ENCODE measurements at places on chromosomes 11 and 22.

DNA sequence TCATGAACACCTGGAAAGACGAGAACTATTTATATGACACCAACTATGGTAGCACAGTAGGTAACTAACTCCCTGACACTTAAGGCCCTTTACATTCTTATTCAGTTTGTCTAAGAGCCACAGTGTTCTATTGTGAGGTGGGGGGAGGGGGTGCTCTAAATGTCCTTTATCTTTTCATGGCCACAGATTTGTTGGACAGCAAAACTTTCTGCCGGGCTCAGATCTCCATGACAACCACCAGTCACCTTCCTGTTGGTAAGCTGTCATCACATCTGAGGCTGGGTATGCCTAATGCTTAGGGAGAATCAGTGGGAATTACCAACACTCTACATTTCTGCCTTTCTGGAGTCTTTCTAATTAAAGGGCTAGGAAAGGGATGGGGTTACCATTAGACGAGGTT is 30.7 kb downstream of the EHF start:
- DNase-seq = no peak

DNA sequence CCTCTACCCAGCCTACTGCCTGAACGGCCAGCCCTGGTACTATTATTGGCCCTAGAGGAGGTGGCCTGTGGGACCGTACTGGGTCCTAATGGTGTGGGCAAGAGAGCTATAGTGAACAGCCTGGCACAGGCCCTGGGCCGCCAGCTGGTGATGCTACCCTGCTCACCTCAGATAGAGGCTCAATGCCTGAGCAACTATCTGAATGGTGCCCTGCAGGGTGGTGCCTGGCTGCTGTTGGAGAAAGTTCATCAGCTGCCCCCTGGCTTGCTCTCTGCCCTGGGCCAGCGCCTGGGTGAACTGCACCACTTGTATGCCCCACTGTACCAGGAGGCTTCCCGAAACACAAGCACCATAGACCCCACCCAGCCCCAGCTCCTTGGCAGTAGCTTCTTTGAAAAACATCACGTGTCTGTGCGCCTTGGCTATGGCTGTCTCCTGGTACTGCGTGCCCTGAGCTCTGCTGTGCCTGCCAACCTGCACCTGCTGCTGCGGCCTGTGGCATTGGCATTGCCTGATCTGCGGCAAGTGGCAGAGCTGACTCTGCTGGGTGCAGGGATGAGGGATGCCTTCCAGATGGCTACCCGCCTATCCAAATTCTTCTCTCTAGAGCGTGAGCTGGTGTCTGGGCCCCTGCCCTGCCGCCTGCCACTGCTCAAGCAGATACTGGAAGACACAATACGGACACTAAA is 49.0 kb downstream of the DNHD1 start:
- DNase-seq = no peak

- DNase-seq = no peak
Measured at GRCh38 chr11:20087118-20087521, 73.2 kb downstream of the DBX1 start.

GRCh38 chr11:13841393-13841792 is 121.1 kb upstream of the SPON1 start:
- DNase-seq = no peak

DNA sequence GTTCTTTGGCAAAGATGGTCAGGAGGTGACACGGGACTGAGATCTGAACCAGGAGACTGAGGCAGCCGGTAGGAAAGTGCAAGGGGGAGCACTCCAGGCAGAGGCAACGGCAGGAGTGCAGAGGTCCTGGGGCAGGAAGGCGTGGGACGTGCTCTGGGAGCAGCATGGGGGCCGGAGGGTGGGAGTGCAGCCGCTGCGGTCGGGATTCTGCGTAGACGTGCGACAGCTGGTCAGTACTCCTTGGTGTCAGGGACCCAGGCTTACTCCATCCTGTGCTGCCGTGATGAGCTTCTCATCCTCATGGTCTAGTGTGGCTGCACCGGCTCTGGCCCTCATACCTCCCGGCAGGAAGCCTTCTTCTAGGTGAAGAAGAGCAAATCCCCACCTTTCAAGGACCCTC is 16.9 kb upstream of the TRMU start:
- no peak for DNase-seq

DNA sequence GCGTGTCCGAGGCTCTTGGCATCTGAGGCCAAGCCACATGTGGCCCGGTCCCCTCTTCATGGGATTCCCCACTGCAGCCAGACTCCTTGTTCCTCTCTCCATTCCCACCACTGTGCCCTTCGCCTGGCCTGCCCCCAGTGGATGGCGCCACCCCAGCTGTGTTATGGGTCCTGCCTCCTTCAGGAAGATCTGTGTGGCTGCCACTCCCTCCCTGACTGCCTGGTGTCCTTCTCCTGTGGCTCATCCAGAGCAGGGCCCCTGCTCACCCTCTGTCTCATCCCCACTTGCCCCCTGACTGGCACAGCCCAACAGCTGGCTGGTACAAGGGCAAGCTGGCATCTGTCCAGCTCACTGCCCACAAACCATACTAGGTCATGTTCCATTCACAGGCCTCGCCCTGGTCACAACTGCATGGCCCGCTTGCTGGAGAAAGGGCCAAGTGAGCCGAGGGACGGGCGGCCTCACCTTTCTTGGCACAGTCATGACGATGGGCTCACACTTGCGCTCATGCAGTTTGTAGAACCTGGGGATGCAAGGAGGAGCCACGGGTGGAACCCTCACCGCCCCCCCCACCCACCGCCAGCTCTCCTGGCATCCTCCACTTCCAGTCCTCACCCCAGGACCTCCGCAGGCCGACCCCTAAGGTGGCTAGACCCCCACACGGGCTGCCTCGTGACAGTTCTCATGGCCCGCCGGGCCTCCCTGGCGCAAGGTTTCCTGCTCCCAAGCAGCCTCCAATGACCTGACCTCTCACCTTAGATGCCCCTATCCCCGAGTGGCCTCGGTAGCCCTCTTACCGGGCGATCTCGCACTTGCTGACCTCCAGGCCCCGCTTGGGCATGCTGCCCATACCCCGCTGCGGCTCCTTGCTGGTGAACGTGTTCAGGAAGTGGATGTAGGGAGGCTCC is 2.1 kb upstream of the PTPRCAP start:
- DNase-seq = no peak

GRCh38 chr11:62122076-62122475 is 1.7 kb upstream of the INCENP start:
- no peak for DNase-seq

DNA sequence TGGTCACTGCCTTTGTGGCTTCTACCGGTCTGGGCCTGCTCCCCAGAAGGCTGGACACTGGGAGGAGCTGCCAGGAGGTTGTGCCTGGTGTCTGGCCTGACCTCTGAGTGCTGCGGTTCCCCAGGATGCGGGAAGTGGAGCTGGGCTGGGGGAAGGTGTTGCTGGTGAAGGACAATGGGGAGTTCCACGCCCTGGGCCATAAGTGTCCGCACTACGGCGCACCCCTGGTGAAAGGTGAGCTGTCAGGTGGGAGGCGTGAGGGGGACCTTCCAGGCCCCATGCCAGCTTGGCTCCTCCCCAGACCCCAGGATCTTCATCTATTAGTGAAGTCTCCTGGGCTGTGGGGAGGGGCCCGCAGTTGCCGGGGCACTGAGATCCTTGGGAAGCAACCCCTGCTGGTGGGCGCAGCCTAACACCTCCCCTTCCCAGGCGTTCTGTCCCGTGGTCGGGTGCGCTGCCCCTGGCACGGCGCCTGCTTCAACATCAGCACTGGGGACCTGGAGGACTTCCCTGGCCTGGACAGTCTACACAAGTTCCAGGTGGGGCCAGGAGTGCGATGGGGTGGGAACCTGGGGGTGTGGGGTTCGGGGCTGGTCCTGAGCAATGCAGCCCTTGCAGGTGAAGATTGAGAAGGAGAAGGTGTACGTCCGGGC is 6.7 kb downstream of the AIFM3 start:
- DNase-seq = no peak

GRCh38 chr11:134786636-134787035 is 374.6 kb upstream of the B3GAT1 start:
- no peak for DNase-seq

DNA sequence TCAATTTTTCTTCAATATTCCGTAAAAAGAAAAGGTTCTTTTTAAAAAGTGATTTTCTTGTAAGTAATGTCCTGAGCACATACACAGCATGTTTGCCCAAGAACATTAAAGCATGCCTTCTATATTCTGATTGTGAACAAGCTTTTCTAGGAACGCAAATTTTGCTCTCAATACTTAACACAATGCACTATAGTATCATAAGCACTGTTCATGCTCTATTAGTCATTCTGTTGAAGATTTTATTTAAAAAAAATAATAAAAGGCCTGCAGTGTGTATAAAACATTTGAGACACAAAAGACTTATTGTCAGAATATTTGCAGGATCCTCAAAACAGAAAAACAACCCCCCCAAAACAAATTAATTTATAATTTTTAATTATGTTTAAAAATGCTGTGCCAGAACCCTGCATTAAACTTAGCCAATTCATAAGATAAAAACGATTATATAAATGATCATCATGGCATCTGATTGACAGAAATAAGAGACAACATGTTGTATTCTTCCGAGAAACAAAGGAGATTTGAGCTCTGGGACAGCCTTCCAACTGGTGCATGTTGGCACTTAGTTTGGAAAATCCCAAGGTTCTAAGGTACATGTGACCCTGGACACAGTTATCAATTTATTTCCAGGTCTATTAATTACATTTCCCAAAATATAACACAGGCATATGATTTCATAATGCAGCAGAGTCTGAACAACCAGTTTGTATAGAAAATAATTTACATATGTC is 13.1 kb downstream of the MTMR2 start:
- DNase-seq = no peak

- DNase-seq = no peak
Measured at GRCh38 chr22:20211997-20212753, 55.9 kb downstream of the RTN4R start.

DNA sequence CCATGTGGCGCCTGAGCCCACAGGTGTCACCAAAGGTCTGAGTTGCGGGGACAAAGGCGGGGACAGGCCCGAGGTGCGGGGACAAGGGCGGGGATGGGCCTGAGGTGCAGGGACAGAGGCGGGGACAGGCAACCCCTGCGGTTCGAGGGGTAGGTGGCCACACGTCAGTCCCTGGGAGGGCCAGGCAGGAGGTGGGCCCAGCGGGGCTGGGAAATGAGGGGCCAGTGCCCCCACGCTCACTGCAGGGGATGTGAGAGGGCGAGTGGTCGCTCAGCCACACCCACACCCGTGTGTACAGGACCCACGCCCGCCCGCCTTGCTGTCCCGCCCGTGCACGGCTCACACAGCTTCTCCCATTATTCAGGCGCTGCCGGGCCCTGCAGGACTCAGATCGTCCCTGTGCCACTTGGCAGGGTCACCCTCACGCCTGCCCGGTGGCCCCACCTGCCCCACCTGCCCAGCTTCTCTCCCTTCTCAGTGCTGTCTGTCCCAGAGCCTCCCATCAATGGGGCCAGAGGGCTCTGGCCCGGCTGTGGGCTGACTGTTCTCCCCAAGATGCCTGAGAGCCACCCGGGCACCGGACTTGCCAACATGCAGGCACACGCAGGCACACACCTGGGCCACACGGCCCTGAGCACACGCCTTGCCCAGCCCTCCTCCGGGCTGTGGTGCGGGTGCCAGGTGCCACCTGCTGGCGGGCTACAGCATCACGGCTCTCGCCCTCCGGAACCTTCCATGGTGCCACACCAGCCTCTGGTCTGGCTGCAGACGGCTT is 14.2 kb upstream of the MUC6 start:
- peak; percentile 83 for DNase-seq

DNA sequence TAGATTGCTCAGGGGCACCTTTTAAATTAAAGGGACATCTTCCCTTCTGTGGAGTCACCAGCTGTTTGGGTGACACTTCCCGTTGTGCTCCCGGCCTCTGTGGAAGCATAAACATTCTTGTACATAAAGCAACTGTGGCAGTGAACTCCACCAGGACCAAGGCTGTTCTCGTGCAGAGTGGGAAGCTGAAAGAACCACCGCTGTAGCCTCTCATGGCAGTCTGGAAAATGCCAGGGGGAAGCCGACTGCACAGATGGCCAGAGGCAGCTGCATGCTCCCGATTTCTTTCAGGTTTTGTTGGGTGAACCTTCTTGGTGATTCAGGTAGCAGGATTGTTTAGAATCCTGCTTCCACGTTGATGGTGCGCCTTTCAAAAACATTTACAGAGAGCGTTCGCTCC is 10.3 kb downstream of the UBASH3B start:
- peak; percentile 26 for DNase-seq

- DNase-seq = no peak
Measured at GRCh38 chr11:12482839-12483238, 105.5 kb downstream of the PARVA start.

DNA sequence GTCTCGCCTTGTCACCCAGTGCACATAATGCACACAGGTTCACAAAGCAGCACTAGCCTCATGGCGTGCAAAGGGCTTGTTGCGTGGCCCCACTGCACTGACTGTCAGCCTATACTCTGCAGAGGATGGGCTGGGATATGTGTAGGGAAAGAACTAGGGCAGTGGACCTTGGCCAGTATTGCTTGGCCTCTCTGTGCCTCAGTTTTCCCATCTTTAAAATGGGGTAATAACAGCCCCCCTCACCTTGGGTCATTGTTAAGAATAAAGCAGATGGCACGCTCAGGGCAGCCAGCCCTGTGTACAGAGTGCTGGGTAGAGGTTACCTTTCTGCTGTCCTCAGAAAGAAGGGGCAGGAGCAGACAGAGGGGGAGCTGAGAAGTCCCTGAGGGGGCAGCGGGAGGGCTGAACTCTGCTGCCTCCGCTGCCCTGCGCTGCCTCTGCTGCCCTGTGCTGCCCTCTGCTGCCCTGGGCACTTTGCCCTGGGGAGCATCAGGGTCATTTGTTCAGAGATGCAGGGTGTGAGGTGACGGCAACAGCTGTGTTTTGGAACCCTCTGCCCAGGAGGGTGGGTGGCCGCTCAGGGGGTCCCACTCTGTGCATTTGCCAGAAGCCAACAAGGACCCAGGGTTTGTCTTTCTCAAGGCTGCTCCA is 71.2 kb downstream of the CACNA1I start:
- DNase-seq = no peak

DNA sequence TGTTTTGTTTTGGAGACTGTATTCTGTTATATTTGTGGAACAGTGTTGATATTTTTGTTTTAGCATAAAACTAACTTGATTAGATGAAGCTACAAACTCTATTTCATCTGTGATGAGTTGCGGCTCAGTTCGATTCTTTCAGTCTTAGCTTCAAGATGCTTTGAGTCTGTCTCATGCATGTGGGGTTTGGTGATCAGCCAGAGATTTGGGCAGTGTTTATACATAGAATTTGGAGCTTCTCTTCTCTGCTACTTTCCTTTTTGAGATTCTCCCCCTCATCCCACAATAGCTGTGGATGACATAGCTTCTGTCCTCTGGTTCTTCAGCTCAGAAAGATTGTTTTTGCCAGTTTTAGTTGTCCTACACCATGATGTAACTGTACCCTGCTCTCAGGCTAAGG is 90.4 kb downstream of the ARHGAP20 start:
- no peak for DNase-seq

- DNase-seq = no peak
Measured at GRCh38 chr11:69151836-69152235, 3.9 kb upstream of the SMIM38 start.

- peak; percentile 51 for DNase-seq
Measured at GRCh38 chr11:65915101-65915820, 3.6 kb downstream of the C11orf68 start.
